ENCODE measurements at places on chromosomes 12 and 14. TPM values are rescaled to one million over a fixed set of nuclear protein-coding genes. Genes with fewer than 3 reads are reported as not detected.
A peak's percentile ranks its signal among the peaks of the same experiment; 100 is the strongest.

DNA sequence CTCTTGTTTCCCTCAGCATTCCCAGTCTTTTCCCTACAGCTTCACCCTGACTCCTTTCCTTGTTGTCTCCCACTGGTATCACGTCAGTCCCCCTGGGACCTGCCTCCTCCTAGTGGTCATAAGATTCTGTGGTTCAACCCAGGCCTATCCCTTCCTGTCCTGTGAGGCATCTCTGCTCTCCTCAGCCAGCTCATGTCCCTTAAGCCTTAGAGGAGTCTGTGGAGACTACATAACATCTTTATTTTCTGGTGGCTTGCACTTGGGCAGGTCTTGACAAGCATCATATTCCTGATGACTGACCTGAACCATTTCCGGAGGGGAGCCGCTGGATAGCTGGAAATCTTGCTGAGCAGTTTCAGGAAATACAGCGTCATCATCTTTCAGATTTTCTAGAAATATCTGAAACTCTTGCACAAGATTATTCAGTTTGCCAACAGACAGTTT, 688 bp downstream of the C12orf71 start:
- H3K27ac ChIP-seq, result no peak overlapping the region
- no peaks in the 10 kb centered on the region for H3K27me3 ChIP-seq
- H3K4me3 ChIP-seq, result no peak overlapping the region
- peaks cover 16% of the 10 kb centered on the region for H3K4me1 ChIP-seq

DNA sequence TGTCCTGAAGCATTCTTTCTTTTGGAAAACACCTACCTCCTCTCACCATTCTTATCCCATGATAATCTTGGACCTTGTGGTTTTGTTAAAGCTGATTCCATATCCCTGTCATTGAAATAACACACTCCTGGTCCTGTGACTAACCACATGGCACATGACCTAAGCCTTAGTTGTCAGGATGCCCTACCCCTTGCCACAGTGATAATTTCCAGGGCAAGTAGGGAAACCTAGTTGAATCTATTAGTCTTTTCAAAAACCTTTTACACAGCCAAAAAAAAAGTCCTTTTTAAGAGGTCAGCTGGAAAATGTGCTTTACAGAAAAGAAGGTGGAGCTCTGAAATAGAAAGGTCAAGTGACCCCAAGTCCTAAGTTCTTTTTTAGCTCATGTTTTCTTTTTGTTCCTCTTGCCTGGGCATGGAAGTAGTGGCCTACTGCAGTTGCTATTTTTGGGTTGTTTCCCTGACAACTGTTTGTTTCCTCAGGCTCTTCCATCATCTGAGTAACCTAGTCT, 608.4 kb downstream of the LRFN5 start:
- H3K27me3 ChIP-seq, result no peaks in the 10 kb centered on the region
- H3K27ac ChIP-seq, result no peak overlapping the region
- H3K4me1 ChIP-seq, result no peaks in the 10 kb centered on the region
- DNase-seq, result no peak
- H3K4me3 ChIP-seq, result no peak overlapping the region

Gene FOXN4
- not detected for total RNA-seq

DNA sequence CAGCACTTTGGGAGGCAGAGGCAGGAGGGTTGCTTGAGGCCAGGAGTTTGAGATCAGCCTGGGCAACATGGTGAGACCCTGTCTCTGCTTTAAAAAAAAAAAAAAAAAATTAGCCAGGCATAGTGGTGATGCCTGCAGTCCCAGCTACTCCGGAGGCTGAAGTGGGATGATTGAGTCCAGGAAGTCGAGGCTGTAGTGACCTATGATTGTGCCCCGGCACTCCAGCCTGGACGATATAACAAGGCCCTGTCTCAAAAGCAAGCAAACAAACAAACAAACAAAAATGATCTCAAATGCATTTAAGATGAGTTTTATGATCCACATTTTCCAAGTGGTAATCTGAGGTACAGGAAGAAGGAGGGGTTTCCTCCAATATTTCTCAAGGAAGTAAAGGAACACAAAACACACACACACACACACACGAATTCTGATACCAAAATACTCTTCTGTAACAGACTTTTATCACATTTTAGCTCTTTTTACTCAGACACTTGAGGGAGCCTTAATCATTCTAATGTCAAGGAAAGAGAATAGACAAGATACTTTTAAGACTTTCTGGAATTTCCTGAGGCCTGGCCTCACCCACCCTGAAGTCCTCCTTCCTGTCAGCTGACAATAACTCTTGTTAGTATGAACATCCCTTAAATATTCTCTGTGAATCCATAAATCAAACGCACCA, 44.4 kb upstream of the CERS5 start:
- H3K4me3 ChIP-seq, result no peak overlapping the region
- H3K36me3 ChIP-seq, result peaks cover 8% of the 10 kb centered on the region
- DNase-seq, result no peak
- peaks cover 32% of the 10 kb centered on the region for H3K4me1 ChIP-seq

DNA sequence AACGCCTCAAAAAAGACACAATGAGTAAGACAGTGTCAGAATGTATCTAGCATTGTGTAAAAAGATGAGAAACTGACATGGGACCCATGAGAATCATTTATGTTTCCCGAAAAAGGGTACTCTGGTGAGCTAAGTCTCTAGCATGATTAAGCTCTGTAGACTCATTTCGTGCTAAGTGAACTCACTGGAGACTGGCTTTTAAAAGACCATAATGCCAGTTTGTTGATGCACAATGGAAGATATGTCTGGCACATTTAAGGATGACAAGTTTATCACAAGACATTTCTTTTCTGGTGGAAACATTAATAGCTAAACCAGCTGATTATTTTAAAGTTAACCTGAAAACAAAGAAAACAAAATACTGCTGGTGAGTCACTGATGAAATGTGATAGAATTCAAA, 233.5 kb downstream of the SLC2A13 start:
- DNase-seq, result no peak
- H3K27ac ChIP-seq, result no peak overlapping the region
- no peaks in the 10 kb centered on the region for H3K36me3 ChIP-seq
- H3K4me3 ChIP-seq, result no peak overlapping the region
- no peaks in the 10 kb centered on the region for H3K27me3 ChIP-seq

GRCh38 chr12:87196321-87196720, 832.9 kb downstream of the C12orf50 start:
- no peak for DNase-seq
- no peak overlapping the region for H3K27ac ChIP-seq
- no peak overlapping the region for H3K4me3 ChIP-seq
- H3K4me1 ChIP-seq, result no peaks in the 10 kb centered on the region

- no peak for DNase-seq
- H3K36me3 ChIP-seq, result peaks cover 8% of the 10 kb centered on the region
- no peak overlapping the region for H3K27ac ChIP-seq
- no peak overlapping the region for H3K4me3 ChIP-seq
- no peaks in the 10 kb centered on the region for H3K27me3 ChIP-seq
- H3K4me1 ChIP-seq, result no peaks in the 10 kb centered on the region
These were observed 81.7 kb downstream of the IFNG-AS1 start for GRCh38 chr12:68070957-68071356.

DNA sequence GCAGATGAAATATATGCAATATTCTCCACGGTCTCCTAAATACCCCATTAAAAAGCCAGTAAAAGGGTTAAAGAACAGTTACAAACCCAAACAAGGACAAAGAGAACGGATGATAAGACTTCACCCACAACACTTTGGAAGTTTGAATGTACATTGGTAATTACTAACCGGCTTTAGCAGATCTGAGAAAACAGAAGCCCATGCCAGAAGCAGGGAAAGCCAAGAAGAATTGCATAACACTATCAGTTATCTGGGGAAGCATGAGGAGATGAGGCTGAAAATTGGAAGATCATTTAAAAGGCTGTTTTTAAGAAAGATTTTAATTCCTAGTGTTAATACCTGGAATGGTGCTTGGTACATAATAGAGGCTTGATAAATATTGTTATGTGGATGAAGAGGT, 55.6 kb upstream of the MYBPC1 start:
- no peak for DNase-seq
- peaks cover 34% of the 10 kb centered on the region for H3K27me3 ChIP-seq
- H3K27ac ChIP-seq, result no peak overlapping the region
- no peaks in the 10 kb centered on the region for H3K4me1 ChIP-seq
- no peaks in the 10 kb centered on the region for H3K36me3 ChIP-seq

DNA sequence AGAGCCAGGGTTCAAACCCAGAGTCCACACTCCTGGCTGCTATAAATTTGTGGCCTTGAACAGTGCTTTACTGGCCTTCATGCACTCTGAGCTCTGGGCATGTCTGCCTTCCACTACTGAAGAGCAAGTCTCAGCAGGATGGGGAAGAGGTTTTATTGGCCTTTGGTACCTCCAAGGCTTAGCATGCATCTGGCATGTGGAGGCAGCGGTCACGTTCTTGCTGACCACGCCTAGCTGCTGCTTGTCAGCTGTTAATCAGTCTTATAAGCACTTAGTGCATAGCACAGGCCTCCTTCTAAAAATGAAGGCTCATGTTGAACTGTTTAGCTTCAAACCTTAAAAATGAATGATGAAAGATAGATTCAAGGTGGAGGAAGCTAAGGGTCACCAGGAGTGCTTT, 177.5 kb downstream of the PELI2 start:
- H3K27ac ChIP-seq, result no peak overlapping the region
- no peaks in the 10 kb centered on the region for H3K27me3 ChIP-seq
- no peak overlapping the region for H3K4me3 ChIP-seq
- peaks cover 3% of the 10 kb centered on the region for H3K36me3 ChIP-seq

DNA sequence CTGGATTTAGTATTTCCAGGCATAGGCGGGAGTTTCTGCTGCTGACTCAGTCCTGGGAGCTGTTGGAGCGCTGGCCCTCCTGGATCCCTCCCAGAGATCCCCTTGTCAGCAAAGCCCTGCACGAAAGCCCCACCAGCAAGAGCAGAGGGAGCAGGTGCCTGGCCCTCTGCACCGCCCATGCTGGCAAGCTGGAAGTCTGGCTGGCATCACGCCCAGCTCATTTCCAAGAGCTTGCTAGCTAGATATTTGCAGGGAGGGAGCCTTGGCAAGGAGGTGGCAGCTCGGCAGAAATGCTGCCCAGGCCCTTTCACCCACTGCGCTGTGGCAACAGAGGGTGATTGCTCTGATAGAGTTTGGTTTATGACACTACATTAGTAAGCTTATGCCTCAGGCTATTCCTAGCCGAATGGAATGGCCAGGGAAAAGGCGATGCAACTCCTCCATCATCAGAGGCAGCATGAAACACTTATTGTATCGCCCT, 193.9 kb downstream of the EMP1 start:
- DNase-seq, result peak; percentile 63
- H3K27ac ChIP-seq, result peak overlapping the region; percentile 83
- H3K36me3 ChIP-seq, result no peaks in the 10 kb centered on the region
- no peak overlapping the region for H3K4me3 ChIP-seq
- H3K4me1 ChIP-seq, result peaks cover 22% of the 10 kb centered on the region

Gene ADSS1
- 17.1 TPM for total RNA-seq

Gene KCNH3
- total RNA-seq, result 2.5 TPM

Data from mesothelial cell of epicardium (in vitro differentiated cells).